ENCODE measurements at places on chromosomes 5 and 9. TPM values are rescaled to one million over a fixed set of nuclear protein-coding genes. Genes with fewer than 3 reads are reported as not detected.

KIF4B gene
- polyA plus RNA-seq = 0.01 TPM

ZNF454 gene
- polyA plus RNA-seq = 2.9 TPM

RPL35 gene
- polyA plus RNA-seq = 1,710 TPM

C5orf63 gene
- polyA plus RNA-seq = 16.2 TPM

VAV2 gene
- polyA plus RNA-seq = 48.4 TPM

ZFP37 gene
- 3.3 TPM for polyA plus RNA-seq

CRB2 gene
- 2.3 TPM for polyA plus RNA-seq

SLC6A18 gene
- 0.03 TPM for polyA plus RNA-seq

IFNB1 gene
- not detected for polyA plus RNA-seq

OMD gene
- 0.85 TPM for polyA plus RNA-seq

NUTM2F gene
- not detected for polyA plus RNA-seq

OBP2B gene
- polyA plus RNA-seq = not detected

PCDHGA11 gene
- polyA plus RNA-seq = 1.4 TPM

ARHGEF39 gene
- 5.2 TPM for polyA plus RNA-seq

PRXL2C gene
- 5.9 TPM for polyA plus RNA-seq

IL31RA gene
- polyA plus RNA-seq = 0.03 TPM

PRKAA1 gene
- 76.6 TPM for polyA plus RNA-seq

PDE6A gene
- polyA plus RNA-seq = 1.0 TPM

NR5A1 gene
- 0.09 TPM for polyA plus RNA-seq

ANKRA2 gene
- polyA plus RNA-seq = 38.7 TPM

NPM1 gene
- 2,359 TPM for polyA plus RNA-seq

SLC45A2 gene
- 0.12 TPM for polyA plus RNA-seq

BSPRY gene
- 9.5 TPM for polyA plus RNA-seq

SGCD gene
- polyA plus RNA-seq = 9.0 TPM

DELE1 gene
- 123 TPM for polyA plus RNA-seq

F12 gene
- 1.0 TPM for polyA plus RNA-seq

IGFBPL1 gene
- 3.8 TPM for polyA plus RNA-seq

CD74 gene
- 742 TPM for polyA plus RNA-seq

CENPP gene
- 2.8 TPM for polyA plus RNA-seq

WASHC1 gene
- 23.2 TPM for polyA plus RNA-seq

PCDHGB3 gene
- 0.85 TPM for polyA plus RNA-seq

PCDHA6 gene
- 0.85 TPM for polyA plus RNA-seq

NOTCH1 gene
- polyA plus RNA-seq = 13.4 TPM

SVEP1 gene
- polyA plus RNA-seq = 8.7 TPM

C5orf46 gene
- not detected for polyA plus RNA-seq

ANKRD31 gene
- polyA plus RNA-seq = 0.21 TPM

MYMK gene
- 0.13 TPM for polyA plus RNA-seq

STK32A gene
- polyA plus RNA-seq = 3.3 TPM

CTXN3 gene
- polyA plus RNA-seq = not detected

PKD2L2 gene
- polyA plus RNA-seq = 0.15 TPM

IL9 gene
- polyA plus RNA-seq = not detected

LURAP1L gene
- polyA plus RNA-seq = 14.3 TPM

DOCK2 gene
- polyA plus RNA-seq = 6.2 TPM

PCDHA12 gene
- 0.48 TPM for polyA plus RNA-seq

SLC27A6 gene
- polyA plus RNA-seq = 3.3 TPM

ADAMTSL1 gene
- 3.6 TPM for polyA plus RNA-seq
